ENCODE measurements at places on chromosomes 13 and 19.
A peak's percentile ranks its signal among the peaks of the same experiment; 100 is the strongest.

DNA sequence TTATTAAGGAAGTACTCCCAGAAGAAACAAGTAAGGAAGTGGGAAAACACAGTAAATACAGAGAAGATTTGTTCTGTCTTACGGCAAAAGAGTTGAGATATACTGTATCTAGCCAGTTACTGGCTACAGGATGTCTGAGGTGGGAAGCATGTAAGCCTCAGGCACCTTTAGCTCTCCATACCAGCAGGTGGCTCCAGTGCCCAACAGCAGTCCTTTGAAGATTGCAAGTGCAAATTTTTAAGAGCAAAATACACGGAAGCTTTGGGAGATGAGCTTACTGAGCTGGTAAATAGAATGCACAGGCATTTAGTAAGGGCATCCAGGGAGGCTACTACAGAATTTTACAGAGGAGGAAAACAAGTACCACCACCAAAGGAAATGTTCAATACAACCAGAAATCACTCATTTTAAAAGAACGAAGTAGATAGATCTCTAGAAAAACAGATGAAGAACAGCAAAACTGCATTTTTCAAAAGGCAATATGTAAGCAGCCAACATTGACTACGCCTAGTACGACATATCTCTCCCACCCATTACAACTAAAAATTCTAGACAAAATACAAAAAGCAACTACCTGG is 57.9 kb upstream of the VSTM2B start:
- peak; percentile 30 for DNase-seq

DNA sequence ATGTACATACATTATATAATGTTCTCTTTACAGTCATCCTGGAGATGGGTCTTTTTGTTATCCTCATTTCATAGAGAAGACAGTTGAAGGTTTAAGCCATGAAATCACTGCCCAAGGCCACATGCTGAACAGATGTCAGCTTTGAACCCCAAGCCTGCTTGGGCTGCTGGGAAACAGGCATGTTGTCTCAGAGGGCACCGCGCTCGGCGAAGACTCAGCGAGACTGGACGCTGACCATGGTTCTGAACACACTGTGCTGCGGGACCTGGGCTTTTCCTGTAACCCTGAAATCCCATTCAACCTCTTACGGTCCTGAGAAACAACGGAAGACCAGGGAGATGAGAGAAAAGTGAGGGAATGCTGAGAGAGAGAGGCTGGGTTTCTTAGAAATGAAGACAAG is 27.3 kb downstream of the LRFN3 start:
- peak; percentile 74 for DNase-seq

- no peak for DNase-seq
Observed at GRCh38 chr19:2010135-2010668, 5.3 kb downstream of the BTBD2 start.

DNA sequence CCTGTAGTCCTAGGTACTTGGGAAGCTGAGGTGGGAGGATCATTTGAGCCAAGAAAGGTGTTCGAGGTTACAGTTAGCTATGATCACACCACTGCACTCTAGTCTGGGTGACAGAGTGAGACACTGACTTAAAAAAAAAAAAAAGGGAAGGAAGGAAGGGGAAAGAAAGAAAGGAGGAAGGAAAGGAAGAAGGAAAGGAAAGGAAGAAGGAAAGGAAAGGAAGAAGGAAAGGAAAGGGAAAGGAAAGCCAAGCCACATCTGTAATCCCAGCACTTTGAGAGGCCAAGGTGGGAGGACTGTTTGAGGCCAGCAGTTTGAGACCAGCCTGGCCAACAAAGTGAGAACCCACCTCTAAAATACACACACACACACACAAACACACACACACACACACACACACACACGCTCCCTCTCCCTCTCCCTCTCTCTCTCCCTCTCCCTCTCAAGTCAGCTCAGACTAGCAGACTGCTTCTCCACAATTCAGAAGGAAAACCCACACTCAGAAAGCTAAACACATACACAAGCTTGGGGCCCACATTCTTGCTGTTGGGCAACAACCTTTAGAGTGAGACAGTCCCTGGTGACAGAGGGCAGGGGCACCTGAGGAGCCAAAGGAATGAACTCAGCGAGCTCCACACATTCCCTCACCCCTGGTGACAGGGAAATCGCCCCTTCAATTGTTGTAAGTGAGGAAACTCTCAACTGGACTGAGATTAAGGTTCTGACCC is 2.7 kb downstream of the ZNF709 start:
- DNase-seq, result no peak

DNA sequence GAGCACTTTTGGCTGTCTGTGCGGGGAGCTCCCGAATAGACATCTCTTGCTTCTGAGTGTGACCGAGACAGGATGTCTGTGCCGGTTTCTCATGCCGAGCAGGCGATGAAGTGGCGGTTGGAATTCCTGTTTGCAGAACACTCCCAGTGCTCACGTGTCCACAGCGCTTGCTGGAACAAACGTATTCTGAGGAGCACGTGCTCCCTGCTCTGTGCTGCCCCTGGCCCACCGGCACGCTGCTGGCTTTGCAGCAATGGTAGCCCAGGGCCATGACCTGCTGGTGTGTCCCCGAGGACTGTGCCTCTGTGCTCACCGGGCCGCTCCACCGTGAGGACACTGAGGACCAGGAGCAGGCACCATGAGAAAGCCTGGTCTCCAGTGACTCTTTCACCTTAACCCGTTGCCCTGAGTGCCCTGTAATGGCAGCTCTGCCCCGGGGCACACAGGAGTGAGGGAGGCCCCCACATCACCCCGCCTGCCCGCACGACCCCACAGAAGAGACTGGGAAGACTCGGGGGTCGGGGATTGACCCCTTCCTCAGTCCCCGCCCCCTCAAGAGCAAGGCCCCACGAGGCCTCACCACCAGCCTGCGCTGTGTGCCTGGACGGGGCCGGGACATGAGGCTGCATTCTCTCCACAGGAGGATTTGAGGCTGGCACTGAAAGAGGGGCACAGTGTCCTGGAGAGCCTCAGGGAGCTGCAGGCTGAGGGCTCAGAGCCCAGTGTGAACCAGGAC is 40.0 kb upstream of the F7 start:
- no peak for DNase-seq

DNA sequence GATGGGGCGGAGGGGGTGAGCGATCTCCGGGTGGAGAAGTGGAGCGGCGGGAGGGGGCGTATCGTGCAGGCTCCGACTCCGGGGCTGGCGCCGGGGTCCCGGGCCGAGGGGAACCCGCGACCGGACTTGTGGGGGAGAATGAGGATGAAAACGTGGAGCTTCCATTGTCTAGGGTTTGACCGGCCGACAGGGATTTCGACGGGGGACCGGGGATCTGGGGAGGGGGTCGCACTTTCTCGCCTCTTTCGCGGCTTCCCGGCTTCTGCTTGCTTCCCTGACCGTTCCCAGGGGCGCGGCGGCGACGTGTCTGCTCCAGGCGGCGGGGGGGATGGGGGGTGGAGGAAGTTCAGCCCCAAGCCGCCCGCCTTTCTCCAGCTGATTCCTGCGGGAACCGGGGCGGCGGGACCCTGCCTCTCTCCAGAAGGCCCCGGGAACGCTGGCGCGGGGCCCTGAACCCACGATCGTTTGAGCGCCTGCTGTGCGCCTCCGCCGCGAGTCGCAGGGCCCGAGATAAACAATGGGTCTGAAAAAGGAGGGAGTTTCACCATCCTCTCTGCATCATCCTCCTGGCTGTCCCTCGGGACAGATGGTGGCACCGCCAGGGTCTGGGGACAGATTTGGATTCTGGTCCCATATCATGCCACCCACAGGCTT is 790 bp downstream of the TPM4 start:
- DNase-seq, result peak; percentile 71

DNA sequence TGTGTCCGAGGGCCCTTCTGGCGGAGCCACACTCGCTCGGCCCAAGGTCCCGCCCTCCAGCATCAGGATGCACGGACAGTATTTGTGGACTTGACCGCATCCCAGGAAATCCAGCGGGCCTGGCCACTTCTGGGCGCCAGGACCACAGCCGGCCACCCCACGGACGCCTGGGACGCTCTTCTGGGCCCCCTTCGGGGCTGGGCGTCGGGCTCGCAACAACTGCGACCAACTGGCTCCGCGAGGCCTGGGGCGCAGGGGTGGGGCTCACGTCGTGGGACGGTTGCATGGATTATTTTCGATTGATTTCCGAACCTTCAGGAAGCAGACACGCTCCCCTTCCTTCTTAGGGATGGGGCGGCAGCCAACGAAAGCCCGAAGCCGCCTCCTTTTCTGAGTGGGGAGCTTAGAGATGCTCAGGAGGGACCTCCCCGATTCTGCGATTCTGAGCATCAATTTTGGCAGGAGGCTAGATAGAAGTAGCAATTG is 521 bp upstream of the NUP58 start:
- DNase-seq, result no peak

DNA sequence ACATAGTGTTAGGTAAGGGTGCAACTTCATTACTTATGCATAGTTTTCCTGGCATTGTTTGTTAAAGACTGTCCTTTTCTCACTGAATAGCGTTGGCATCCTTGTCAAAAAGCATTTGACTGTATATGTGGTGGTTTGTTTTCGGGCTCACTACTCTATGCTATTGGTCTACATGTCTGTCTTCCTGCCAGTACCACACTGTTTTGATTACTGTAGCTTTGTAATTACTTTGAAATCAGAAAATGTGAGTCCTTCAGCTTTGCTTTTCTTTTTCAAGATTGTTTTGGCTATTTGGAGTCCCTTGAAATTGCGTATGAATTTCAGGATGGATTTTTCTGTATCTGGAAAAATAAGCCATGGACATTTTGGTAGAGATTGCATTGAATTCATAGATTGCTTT is 56.0 kb downstream of the IFT88 start:
- DNase-seq, result no peak

DNA sequence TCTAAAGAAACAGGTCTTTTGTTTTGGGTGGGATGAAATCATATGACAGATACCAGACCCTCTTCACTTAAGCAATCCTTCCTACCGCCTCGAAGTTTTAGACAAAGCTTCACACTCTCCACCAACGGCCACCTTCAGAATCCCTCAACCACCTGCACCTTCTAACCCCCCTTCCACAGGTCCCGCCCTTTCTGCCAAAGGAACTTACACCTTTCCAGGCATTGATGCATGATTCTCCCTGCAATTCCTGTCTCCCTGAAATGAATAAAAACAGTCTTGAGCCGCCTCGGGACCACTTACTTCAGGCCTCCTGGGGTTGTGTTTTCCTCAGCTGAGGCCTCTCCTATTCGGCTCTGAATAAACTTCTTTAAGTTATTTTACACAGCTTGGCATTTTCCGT is 859 bp downstream of the ZNF433 start:
- DNase-seq, result peak; percentile 46
